ENCODE measurements at places on chromosomes 12 and 14.

DNA sequence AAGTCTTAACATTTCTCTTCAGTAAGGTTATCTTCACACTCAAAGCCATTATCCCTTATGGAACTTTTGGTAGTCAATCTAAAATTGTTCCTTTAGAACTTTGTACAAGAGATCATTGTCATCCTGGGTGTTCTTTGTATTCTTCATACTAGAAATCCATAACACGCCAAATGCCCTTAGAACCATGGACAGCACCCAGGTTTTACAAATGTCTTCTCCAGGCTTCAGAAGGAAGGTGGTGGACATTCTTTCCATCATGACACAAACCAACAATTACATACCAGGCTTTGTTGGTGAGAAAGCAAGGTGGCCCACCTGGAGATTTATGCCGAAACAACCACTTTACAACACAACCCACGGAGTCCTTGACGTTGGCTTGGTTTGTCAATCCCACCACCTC is 365.6 kb upstream of the TBX3 start:
- DNase-seq: no peak

DNA sequence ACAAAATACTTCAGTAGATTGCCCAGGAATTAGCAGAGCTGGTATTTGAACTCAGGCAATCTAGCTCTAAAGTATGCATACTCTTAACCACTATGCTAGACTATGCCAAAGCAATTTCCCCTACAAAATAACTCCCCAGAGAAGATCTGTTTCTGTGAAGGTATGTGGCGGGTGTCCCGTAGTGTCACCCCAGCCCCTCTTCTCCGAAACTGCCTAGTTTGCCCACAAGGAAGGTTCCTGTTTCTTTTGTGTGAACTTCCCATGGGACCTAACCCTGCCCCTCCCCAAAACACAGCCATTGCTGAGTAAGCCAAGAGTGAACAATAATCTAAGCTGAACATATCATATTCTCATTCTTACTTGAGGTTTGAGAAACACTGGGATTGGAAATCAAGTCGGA is 15.5 kb upstream of the RAP1B start:
- no peak for DNase-seq

GRCh38 chr12:103561174-103561573 is 25.9 kb upstream of the STAB2 start:
- DNase-seq: no peak

GRCh38 chr12:46177837-46178608 is 90.8 kb downstream of the SLC38A1 start:
- no peak for DNase-seq

DNA sequence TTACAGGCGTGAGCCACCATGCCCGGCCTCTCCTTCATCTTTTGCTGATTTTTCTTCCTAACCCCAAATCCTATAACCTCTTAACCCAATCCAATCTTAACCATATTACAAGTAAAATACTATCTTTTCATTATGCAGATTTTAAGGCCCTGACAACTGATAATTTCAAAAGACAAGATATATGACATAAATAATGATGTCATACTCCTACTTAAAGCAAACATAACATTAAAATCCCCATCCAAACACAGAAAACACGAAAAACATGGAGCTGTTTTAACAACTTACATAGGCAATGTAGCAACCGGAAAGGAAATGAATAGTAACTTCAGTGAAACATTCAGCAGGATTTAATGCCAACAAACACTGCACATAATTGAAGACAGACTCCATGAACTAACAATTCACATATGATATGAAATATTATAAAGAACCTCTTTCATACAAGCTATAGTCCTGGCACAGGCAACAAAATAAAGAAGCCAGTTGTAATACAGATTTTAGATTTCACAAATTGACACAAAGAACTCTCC is 21.5 kb downstream of the USP44 start:
- DNase-seq: no peak
